Hematopoietic multipotent progenitor cell treated with erythropoietin and hydrocortisone succinate and interleukin-3 and kit ligand, for 6 days (in vitro differentiated cells): ENCODE measurements at places on chromosomes 1 and 21.

DNA sequence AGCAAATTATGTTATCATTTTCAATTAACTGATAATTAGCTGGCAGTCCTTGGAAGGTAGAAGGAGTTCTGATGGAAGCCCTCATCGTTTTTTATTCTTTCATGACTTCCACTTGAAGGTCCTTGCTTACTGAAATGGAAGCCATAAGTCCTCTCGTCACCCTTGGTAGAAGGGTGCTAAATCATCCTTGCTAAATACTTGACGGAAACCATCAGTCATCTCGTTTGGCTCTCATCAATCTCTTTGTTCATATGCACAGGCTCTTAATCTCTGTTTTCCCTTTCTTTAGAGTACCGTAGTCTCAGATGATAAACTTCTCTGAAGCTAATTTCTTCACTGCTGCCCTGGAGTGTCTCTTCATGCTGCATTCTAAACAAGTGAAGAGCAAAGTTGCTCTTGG is 34.5 kb downstream of the UCK2 start:
- DNase-seq: no peak

DNA sequence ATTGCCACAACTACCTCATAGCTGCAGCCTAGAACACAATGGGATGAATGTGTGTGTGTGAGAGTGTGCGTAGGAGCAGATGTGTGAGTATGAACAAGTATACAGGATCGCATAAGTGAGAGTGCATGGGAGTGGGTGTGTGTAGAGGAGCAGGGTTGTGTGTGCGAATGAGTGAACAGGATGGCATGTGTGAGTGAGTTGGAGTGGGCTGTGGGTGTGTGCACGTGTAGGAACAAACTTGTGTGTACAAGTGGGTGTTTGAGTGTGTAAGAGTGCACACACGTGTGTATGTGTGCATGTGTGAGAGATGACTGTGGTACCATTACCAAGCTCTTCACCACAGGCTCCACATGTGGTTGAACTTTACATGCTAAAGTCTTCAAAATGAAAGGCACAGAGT is 175.4 kb upstream of the EDN2 start:
- no peak for DNase-seq

- DNase-seq: no peak
Observed at GRCh38 chr1:29805122-29805895, 569.0 kb downstream of the PTPRU start.

GRCh38 chr1:8544644-8545043 is 226.7 kb downstream of the SLC45A1 start:
- no peak for DNase-seq

- DNase-seq: no peak
Observed at GRCh38 chr1:53738205-53739108, 507 bp downstream of the GLIS1 start.

DNA sequence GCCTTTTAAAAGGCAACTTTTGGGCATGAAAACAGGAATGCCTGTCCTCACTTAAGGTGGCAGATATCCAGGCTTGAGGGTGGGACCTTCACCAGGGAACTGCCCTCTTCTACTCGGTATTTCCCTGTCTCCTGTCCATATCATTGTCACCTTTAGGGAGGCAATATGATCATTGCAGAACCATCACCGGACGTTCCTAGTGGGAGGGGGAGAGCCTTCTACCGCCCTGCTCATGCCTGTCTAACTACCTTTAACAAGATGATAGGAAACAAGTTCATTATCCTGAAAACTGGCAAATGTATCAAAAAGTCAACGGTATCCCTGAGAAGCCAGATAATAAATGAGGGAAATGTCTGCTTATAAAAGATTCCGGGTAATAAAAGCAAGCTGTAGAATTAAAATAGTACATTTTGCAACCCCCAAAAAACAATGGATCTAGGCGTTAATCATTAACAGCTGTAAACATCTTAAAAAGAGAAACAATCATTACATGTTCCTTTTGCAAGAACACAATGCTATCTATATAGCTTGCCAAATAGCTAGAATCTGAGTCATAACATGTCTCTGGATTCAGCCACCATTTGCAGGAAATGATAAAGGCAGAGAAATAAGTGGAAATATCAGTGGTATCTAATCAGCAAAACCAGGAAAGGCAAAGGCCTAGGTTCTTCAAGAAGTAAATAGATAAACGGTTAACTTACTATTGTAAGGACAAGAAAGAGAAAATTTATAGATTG is 852.9 kb upstream of the ADGRL4 start:
- no peak for DNase-seq

GRCh38 chr1:206698011-206698410 is 13.3 kb downstream of the MAPKAPK2 start:
- DNase-seq: no peak

DNA sequence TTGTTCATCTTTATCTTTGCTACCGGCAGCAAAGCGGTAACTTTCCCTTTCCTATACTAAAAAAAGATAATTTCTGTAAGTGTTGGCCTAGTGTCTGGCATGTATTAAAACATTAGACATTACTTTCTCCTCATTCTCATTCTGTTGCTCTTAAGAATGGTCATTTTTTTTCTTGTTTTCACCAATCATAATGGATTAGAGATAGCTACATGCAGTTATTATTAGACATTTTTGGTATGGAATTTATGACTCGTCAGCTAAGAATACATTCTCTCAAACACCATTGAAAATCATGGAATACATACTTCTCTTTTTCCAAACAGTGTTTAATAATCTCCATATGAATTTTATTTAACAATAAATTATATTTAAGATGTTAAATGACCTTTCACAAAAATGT is 1154.6 kb downstream of the BRINP3 start:
- DNase-seq: no peak

DNA sequence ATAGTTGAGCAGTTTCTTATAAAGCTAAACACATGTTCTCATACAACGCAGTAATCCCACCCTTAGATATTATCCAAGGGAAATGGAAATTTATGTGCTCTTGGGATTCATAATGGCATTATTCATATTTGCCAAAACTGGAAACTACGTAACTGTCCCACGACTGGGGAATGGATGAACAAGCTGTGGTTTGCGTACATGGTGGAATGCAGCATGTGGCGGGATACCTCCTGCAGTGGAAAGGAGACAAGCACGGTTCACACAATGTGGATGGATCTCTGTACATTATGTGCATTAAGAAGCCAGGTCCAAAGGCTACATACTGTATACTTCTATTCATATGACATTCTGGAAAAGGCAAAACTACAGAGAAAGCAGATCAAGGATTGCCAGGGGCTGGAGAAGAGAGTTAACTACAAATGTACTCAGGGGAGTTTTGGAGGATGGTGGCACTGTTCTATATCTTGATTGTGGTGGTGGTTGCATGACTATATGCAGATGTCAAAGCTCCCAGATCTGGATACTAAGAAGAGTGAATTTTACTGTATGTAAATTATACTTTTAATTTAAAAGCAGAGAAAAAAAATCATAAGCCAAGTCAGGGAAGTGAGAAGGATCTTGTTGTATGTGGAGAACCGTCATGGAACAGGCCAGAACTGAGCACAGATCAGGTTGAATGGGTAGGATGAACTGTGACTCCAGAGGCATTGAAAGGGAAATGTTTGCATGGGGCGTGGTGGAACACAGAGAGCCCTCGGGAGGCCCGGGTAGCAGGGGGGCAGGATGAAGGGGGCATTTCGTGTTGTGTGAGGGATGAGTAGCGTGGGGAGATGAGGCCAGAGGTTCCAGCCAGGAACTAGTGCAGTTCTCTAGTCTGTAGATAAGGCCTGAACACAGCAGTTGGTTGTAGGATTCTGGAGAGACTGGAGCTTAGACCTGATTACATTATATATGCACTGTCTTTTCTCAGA is 90.7 kb downstream of the GALNT2 start:
- peak; percentile 77 for DNase-seq

DNA sequence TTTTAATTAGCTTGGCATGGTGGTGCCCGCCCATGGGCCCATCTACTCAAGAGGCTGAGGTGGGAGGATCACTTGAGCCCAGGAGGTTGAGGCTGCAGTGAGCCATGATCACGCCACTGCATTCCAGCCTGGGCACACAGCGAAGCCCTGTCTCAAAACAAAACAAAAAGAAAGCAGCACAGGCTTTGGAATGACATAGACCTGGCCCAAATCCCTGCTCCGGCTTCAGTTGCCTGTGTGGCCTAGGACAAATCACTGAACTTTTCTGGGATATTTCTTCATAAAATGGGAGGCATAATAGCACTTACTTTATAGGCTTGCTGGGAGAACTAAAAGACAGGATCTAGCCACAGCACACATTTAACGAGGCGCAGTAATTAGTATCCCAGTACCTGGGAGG is 2.4 kb downstream of the PEAR1 start:
- no peak for DNase-seq

DNA sequence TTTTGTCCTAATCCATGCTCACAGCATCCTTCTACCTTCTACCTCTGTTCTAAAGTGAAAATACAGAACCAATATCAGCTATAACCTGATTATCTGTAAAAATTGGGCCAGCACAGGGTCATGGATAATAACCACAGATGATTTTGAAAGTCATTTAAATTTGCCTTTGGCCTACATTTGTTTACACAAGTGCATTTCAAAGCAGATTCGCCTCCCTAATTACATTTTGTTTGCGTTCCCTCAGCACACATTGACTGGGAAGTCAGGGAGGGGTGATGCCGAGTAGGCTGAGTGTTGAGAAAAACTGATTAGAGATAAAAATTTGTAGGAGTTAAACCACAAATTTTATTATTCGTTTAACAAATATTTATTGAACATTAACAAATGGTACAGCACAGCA is 19.2 kb upstream of the RGS8 start:
- DNase-seq: no peak

DNA sequence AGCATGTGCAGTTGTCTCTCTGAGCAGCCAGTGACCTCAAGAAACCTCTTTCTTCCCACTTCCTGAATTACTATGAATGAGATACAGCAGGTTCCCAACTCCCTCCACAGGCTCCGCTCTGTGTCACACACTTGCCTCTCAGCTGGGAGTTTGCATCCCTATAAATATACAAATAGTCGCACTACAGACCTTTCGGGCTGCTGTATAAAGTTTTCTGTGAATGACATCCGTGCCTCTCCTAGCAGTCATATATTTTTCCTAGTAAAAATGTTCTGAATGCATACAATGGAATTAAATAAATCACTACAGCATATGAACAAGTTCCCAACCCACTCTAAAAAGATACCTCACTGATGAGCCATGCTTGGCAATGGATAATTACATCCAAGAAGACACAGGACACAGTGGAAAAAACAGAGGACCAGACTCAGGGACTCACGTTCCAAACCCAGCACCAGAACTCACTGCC is 66.8 kb downstream of the CAPZB start:
- no peak for DNase-seq

GRCh38 chr1:156281281-156281680 is 1.3 kb downstream of the SMG5 start:
- peak; percentile 87 for DNase-seq

DNA sequence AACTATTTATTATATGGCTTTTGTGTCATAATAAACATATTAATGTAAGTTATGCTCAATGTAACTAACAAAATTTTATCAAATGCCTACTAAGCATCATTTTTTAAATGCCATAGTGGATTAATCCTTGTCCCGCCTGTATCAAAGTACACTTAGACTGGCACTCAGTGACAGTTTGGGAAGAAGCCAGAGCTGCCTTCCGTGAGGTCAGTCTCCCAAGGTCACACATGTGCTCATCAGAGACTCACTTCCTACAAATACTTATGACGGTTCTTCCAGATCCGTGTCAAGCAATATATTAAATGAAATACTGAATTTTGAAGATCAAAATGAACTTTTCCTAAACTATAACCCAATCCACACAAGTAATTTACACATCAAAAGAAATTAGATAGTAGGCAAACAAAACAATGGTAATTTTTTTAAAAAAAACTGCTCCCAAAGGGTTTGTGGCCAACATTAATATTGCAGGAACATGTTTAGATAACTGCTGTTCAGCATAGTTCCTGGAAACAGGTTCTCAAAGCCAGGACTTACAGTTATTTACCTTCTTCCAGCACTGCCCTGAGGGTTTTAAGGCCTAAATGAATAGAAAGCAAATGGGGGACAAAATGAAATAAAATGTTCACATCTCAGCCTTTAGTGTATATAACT is 27.2 kb downstream of the WLS start:
- no peak for DNase-seq

GRCh38 chr1:43836267-43836951 is 97.2 kb upstream of the ARTN start:
- peak; percentile 93 for DNase-seq

DNA sequence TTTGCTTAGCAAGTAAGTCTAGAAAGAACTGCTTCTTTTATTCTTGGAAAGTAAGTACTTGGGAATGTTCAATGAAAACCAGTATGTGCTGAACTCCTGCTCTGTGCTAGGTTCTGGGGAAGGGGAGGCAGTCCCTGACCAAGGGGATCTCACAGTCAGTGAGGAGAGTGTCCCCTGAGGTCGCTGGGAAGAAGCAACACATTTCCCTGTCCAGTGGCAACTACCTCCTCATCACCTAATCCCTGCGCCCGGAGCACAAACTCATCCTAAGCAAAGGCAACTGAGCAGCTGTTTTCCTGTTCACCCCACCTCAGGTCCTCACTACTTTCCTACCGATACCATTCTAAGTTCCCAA is 61.7 kb upstream of the ANGPTL1 start:
- no peak for DNase-seq

- peak; percentile 26 for DNase-seq
Observed at GRCh38 chr1:229141689-229142377, 129.1 kb upstream of the RAB4A start.

- no peak for DNase-seq
Observed at GRCh38 chr1:41504114-41505035, 19.9 kb upstream of the EDN2 start.

GRCh38 chr1:205991237-205991636 is 12.0 kb downstream of the RAB7B start:
- no peak for DNase-seq

DNA sequence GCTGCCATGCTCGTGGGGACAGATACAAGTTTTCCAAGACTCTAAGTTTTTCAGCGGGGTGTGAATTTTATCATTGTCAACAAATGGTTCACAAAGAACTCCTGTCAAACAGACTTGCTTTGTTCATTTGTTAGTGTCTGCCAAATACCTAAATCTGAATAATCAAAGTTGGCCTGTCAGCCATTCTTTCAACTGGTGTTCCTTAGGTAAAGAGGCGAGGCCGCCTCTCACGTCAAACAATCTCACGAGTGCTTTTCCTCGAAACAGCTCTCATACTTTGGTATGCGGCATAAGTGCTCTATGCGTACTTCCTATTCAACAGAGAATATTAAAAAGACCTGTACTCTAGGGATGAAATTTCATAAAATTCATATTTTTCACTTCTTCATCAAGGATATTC is 51.4 kb upstream of the KANK4 start:
- DNase-seq: no peak

DNA sequence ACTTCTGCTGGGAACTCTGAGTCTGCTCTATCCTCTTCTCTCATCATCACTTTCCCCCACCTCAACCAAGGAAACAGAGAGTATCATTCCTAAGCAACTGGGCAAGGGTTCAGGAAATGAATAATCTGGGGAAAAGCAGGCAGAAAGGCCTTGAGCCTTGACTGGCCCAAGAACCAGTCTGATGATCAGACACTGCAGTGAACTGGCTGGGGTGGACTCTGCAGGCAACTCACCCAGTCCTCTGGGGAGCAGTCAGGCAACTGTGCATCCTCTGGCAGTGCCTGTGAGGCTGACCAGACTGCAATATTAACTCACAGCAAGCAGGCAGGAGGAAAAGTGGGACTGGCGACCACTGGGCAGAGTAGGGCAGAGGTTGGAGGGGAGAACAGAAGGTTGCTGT is 991 bp downstream of the ANKRD35 start:
- no peak for DNase-seq

- DNase-seq: no peak
Observed at GRCh38 chr1:162023181-162023546, 505 bp downstream of the OLFML2B start.
